Fibroblast of villous mesenchyme (primary cell): ENCODE measurements at places on chromosomes 13 and 19. TPM values are rescaled to one million over a fixed set of nuclear protein-coding genes. Genes with fewer than 3 reads are reported as not detected.

DNA sequence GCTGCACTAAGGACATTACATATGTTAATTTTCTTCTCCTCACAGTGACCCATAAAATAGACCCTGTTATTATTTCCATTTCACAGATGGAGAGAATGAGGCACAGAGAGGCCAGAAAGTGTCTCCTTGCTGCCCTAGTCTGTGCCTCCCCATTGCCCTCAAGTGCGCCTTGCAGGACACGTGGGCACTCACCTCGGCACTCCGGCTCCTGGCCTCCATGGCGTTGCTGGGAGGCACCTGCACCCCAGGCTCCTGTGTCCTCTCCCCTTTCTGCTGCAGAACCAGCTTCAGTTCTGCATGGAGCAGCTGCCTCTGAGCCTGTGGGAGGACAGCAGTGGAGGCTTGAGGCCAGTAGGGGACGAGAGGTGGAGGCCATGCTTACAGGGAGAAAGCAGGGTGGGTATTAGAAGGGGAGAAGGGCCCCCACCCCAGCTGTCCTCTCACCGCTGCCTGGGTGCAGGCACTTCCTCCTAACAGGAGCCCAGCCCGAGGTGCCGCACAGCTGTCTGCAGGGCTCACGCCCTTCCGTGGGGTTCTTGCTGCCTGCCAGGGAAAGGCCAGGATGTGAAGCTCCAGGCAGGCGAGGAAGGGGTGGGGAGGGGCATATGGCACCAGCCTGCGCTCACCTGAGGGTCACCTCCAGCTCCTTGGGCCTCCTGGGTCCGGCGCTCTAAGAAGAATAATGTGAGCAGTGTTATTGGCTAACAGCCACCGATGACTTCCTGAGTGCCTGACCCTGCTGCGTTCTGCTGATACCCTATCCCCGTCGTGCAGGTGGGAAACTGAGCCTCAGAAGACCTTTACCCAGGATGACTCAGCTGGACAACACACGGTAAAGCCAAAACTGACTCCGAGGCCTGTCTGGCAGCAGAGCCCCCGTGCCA, 5.2 kb downstream of the PRX start:
- no peak for DNase-seq

DNA sequence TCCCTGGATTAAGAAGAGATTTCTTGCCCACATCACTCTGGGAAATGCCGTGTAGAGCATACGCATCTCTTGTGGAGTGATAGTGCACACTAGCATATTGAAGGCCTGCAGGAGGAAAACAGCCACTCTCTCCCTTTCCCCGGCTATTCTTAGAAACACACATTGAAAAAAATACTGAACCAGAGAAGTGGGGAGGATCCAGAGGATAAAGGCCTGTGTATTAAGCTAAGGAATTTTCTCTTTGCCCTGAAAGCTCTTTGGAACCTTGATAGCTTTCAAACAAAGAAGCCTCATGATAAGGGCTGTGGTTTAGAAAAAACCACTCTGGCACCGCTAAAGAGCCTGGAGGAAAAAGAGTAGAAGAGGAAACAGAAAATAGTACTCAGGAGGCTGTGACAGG, 386.1 kb upstream of the NBEA start:
- DNase-seq: no peak

- DNase-seq: no peak
These were observed 3.6 kb downstream of the SIGLEC11 start for GRCh38 chr19:49957262-49957915.

- DNase-seq: peak; percentile 100
These were observed 49.1 kb upstream of the EHD2 start for GRCh38 chr19:47663911-47664771.

DNA sequence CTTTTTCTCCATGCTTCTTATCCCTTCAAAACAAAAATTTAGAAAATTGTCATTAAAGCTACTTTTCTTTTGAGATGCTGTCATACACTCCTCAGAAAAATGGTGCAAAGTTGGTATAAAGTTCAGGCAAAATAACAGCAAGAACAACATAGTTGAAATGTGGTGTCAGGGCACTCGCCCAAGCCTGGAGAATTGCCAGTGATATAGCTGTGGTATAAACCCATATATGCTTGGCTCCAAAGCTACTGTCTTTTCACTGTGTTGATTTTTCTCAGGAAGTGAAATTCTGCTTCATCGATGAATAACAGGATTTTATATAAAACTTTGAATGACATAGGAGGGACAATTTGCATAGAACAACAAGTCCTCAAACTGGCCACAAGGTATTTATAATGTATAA, 2532.9 kb downstream of the PCDH9 start:
- no peak for DNase-seq

DNA sequence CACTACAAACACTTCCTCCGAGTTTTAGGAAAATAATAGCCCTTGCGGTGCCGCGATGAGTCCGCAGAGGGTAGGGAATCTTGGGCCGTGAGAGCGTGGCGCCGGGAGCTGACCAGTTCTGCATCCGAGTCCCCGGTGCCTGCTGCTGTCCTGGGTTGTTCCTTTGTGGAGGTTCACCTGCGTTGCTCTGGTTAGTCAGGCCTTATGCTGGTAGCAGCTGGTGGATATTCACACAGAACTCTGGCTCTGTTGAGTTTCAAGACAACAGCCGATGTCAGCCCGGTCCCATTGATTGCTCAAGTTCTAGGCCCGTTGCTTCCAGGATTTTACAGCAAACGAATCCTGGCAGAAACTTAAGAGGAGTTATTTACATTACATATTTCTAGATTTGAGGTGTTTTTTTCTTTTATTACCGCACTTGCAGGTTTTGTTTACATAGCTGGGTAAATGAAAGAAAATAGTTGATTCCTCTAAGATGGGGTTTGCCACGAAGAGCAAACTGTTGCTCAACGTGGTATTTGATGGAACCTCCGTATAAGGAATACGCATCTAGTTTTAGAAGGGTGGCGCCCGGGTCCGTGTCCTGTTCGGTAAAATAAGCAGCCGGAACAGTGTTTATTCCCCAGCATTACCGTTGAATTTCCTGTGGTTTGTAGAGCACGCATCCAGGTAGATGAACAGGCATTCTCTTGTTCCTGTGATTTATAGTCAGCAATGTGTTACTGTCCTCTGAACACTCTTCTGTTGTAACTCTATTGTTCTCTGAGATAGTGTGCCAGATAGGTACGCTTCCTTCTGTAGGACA, 1.3 kb downstream of the CLDN10 start:
- peak; percentile 24 for DNase-seq

DNA sequence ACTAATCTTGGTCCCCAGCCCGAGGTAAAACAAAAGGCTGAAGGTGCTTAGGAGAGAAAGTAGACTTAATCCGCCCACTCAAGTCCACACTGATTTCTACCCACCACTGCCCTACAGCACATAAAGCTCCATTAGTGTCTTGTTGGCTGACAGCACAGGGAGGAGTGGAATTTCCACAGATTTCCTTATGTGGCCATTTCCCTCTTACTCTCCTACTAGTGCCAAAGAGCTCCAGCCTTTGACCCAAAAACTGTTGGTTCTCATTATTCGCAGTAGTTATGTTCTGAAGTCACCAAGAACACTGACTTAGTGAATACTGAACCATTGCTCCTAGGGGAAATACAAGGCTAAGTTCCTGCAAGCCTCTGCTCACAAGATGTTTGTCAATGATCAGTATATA, 61.2 kb downstream of the RAB20 start:
- no peak for DNase-seq

The TEX29 gene
- total RNA-seq: 0.64 TPM in 1 of 2 replicates, not detected in the other

GRCh38 chr13:55439450-55439849, 1701.3 kb upstream of the PRR20A start:
- no peak for DNase-seq

DNA sequence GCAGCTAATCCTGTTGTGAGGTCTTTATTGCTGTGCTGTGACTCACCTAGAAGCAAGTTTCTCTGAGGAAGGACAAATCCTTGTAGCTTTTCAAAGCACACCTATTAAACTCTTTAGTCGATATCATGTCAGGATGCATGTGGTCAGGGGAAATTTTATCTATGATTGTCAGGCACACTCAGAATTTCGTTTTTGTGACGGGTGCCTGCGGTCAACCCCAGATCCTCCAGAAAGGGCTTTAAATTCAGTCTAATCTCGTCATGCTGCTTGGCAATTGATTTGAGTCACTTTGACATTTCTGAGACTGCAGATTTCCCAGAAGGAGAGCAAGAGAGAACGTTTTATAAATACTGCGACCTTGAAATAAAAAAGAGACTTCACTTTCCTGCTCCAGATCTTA, 316.9 kb downstream of the FGF9 start:
- DNase-seq: no peak

GRCh38 chr13:35804901-35805300, 326.3 kb downstream of the DCLK1 start:
- no peak for DNase-seq

DNA sequence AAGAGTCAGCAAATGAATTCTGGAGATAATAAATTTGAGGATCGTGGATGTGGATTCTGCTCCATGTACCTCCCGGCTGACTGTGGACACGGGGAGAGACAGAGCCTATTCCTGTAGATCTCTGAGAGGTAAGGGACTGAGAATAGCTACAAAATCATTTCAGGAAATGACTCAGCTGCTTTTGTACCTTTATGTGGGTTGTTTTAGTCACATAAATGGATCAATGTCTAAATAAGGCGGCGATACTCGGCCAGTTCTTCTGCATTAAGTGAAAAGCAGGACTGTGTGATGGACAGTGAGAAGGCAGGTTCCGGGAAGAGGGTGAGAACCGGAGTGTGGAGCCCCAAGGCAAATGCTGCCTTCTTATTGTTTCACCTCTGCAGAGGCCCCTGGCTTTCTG, 128.1 kb downstream of the EFNB2 start:
- DNase-seq: no peak

The PRTN3 gene
- not detected in 2 replicates for total RNA-seq

GRCh38 chr19:30590596-30591229, 218.5 kb downstream of the ZNF536 start:
- DNase-seq: no peak

The RXFP2 gene
- total RNA-seq: not detected in 2 replicates
